ENCODE measurements at places on chromosomes 16 and 17.

DNA sequence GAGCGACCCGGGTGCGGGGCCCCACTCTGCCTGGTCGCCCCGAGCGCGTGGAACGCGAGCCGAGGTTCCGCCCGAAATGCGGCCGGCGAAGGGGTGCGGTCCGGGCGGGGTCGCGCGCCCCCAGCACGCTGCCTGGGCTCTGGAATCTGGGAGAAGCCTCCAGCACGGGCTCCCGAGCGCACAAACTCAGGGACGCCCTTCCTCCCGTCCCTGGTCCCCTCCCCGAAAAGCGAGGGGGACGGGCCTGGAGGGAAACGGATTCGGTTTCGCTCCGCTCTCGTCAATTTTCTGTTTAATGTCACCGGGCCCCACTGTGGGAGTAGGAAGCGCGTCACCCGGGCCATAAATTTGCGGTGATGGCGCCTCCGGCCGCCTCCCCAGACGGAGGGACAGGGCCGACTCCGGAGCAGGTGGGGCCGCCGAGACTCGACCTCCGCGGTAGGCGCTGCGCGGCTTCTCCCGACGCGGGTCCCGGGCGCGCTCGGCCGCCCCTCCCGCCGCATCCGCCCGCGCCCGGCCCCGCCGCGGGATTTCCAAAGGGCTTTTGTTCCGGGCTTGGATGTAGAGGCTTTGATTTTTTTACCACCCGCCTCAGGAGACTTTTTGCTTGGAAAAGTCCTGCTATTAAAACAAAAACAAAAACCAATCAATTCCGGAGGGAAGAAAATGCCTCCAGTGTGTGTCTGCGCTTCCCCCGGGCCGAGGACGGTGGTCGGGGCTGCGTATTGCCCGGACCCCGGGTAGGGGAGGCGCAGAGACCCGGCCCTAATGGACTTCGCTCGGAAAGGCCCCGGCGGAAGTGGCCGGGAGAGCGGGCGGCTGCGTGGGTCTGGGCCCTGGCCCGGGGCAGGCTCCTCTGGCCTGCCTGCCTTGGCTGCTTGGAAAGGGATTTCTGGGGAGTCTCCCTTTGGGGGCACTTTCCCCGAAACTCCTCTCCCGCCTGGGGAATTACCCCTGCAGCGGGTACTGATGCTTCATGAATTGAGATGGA, 7.9 kb upstream of the BAHCC1 start:
- no peak for DNase-seq

DNA sequence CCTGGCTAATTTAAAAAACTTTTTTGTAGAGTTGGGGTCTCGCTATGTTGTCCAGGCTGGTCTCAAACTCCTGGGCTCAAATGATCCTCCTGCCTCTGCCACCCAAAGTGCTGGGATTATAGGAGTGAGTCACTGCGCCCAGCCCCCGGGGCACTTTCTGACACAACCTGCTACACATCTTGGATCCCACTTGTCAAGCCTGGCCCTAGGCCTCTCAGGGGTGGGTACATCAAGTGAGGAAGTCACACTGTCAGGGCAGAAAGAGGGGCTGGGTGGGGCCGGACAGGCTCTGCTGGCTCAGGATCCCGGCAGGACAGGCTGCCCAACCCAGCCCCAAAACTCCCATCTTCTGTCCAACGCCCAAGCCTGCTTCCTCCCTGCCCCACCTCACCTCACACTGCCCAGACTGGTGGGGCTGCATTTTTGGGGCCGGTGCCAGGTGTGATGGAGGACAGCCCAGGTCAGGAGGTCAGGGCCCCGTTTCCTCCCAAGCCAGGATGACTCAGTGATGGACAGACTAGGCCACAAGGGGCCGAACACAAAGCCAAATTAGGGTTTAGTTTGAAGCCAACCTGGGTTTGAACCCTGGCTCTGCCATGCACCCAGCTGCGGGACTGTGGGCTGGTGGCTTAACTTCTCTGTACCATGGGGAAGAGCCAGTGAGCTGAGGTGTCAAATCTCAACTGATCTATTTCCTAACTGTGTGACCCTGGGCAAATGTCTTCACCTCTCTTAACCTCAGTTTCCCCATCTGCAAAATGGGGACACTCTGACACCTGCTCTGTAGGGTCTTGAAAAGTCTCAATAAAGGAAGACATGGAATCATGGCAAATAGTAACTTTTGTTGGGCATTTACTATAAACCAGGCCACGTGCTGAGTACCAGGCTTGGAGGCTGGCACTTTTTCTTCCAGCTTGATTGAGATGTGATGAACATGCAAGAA, 8.9 kb upstream of the PPL start:
- DNase-seq, result no peak

GRCh38 chr17:2172077-2172851, 117.4 kb downstream of the HIC1 start:
- no peak for DNase-seq

DNA sequence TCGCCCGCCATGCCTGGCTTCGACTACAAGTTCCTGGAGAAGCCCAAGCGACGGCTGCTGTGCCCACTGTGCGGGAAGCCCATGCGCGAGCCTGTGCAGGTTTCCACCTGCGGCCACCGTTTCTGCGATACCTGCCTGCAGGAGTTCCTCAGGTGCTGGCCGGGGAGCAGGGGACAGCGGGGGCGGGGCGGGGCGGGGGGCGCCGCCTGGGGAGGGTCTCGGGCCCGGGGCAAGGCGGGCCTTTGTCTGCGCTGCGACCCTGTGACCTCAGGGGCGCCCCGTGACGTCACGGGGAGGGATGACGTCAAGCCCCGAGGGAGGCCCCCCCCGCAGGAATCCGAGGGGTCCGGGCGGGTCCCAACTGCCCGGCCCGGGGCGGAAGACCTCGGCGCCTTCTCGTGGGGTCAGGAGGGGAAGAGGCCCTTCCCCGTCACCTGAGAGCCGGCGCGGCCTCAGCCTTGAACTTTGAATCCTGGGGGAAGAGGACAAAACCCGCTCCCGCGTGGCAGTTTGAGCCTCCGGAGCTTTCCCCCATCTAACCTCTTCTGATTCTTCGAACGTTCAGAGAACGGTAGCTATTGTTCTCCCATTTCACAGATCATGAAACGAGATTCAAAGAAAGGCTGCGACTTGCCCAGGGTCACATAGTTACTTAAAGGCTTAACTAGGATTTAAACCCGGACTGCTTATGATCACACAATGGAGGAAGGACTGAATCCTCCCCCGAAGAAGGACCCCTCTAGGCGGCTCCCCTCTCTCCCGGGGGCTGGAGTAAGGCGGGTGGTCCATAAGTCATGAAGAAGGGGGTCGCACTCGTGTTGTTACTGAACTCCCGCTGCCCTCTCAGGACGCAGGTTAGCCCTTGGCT, 527 bp downstream of the TRAF4 start:
- DNase-seq, result no peak

DNA sequence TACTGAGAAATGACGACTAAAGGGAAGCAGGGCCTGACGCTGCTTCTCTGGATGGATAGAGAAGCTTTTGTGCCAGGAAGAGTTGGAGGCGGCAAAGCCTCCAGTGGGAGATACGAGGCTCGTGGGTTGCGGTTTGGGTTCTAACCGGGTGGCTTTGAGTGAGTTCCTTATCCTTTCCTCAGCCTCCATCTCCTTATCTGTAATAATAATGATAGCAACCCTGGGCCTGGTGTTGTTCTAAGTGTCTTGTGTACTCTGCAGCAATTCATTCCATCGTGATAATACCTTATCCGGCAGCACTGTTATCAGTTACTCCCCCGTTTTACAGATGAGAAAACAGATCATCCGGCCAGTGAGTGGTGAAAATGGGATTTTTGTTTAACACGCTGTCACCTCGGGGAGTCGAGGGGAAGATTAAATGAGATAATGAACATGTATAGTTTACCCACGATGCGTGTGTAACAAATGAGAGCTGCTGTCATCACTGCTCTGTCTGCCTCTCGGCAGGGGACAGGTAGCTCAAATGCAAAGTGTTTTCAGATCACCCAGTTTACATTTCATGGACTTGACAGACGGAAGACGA, 52.0 kb upstream of the LHX1 start:
- DNase-seq, result no peak

DNA sequence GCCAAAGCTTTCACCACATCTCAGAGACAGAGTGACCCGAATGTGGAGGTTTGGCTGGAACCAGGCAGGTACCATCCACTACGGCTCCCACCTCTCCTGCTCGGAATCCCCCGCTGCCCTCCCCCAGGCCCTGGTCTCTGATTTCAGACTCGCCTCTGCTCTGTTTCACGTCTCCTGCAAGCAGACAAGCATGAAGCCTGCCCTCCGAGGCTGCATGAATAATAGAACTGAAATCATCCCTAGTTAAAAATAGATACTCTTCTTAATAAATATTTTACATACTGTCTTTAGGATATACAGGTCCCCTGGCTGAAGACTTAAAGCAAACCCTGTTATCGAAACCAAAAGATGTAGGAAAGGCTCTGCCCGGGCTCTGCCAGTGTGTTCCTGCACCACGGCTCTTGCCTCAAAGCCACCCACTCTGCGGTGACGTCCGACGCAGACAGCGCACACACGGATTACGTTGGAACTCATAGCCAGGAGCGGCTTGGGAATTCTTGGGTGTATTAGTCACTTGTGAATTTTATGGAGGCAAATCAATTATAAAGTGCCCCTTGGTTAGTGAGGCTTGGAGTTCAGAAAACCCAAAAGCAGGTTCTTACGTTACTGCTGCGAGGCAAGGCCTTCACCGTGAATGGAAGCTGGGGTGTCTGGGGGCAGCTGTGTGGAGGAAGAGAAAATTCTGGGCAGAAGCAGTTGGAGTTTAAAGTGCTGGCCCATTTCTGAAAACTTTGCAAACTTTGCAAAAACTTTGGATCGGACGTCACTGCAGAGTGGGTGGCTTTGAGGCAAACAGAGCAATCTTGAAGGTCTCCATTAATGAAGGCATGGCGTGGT, 25.6 kb upstream of the NPTX1 start:
- DNase-seq, result no peak

DNA sequence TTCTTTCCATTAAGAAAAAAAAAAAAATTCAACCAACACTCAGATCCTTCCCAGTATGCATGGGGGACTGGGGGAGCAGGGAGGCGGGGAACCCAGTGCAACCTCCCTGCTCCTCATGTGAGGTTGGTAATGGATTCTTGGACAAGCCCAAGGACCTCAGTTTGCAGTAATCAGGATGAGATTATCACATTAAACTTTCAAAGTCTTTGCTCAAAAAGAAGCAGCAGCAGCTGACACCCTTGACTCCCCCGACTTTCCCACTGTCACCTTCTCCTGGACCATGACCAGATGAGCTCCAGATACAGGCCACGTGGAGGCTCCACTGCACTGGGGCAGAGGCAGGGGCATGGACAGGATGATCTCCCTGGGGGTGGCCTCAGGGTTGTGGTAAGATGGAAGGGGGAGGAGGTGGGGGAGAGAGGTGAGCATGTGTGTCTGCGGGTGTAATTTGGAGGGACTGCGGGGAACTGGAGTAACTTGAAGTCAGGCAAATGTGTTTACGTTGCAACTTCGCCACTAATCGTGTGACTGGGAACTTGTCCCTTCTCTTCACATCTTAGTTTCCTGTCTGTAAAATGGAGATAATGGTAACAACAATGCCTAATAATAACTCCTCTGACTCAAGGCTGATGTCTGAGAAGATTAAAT, 19.8 kb downstream of the ZNF385C start:
- no peak for DNase-seq

GRCh38 chr17:77670173-77670572, 288.3 kb upstream of the TNRC6C start:
- DNase-seq, result no peak

GRCh38 chr16:30767767-30768465, 5.8 kb downstream of the RNF40 start:
- no peak for DNase-seq

DNA sequence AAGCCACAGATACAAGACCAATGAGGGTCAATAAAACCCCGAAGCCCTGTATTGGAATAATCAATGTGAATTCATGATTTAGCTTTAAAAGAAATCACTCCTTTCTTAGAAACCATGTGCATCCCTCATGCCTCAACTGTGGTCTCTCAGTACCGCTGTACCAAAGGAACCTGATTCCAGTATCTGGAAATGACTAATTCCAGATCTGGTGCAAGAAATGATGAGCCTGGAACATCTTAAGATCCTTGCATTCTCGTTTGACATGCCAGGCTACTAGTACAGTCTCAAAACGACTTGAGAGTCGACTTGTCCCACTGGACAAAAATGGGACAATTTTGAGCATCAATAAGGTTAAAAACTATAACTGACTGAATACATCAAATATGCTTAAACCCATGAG, 21.2 kb downstream of the USP31 start:
- no peak for DNase-seq

- no peak for DNase-seq
Measured at GRCh38 chr17:43759836-43760235, 1.2 kb upstream of the SOST start.

- no peak for DNase-seq
Measured at GRCh38 chr17:34478244-34478643, 101.1 kb upstream of the TMEM132E start.

DNA sequence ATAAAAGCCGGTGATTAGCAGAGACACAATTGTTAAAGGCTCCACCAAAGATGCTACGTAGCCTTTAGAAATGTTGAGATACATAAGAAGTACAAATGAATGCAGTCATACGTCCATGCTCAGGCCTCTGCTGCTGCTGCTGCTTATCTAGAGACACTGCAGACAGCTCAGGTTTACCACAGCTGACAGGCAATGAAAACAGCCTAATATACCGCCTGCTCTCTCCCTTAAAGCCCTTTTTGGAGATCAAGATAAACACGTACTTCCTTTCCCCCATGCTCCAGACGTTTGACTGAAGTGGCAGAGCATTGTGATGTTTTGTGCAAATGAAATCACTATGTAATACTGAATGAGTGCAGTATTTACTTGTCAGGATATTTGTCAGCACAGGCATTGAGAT, 185.3 kb downstream of the AATF start:
- DNase-seq, result no peak

- no peak for DNase-seq
Measured at GRCh38 chr16:73037845-73038570, 9.9 kb downstream of the ZFHX3 start.

DNA sequence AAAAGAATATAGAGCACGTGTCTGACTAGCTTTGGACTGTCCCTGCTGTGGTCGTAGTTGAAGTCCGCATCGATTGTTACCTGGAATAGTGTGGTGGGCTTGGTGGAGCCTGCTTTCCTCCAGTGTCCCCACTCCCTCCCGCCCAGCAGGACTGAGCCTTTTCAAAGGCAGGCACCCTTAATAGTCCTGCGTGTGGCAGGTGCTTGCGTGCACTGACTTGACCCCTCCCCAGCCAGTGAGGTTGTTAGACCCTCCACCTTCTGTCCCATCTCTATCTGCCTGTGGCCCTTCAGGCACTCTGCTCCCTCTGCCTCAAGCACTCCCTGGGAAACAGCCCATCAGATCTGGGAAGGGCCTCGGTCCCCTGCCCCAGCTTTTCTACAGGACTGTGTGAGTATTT, 36.6 kb downstream of the TMEM11 start:
- DNase-seq, result no peak

DNA sequence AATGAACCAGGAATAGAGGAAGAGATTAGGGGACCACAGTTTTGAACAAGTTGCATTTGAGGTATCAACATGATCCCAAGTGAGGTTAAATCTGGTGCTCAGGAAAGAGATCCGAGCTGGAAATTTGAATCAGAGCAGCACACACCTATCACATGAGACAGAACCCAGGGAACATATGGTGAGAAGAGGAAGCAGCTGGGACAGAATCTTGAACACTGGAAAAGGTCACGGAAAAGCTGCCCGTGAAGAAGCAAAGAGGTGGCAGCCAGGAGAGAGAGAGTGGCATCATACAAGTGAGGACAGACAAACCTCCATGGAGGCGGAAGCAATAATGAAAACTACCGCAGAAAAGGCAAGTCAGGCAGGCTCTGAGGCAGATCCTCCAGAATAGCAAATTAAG, 36.1 kb downstream of the USP31 start:
- DNase-seq, result no peak

Measured in HS-27A (cell line).